ENCODE measurements at places on chromosomes 12 and 14.
A peak's percentile ranks its signal among the peaks of the same experiment; 100 is the strongest.

- peak; percentile 39 for DNase-seq
Observed at GRCh38 chr14:99516871-99517642, 35.8 kb downstream of the CCNK start.

GRCh38 chr12:72468505-72468904 lies 196.3 kb downstream of the TRHDE start:
- DNase-seq: no peak

- DNase-seq: no peak
Observed at GRCh38 chr14:30223385-30223785, 295.7 kb upstream of the PRKD1 start.

GRCh38 chr12:66999141-66999540 lies 270.0 kb upstream of the CAND1 start:
- no peak for DNase-seq

GRCh38 chr12:64633940-64634337 lies 23.6 kb downstream of the RASSF3 start:
- DNase-seq: no peak

All from right forelimb (tissue), 1 donor.